Sciatic nerve (tissue), 2 donors: ENCODE measurements at places on chromosomes 7 and 10. TPM values are rescaled to one million over a fixed set of nuclear protein-coding genes. Genes with fewer than 3 reads are reported as not detected.
A peak's percentile ranks its signal among the peaks of the same experiment; 100 is the strongest.

DNA sequence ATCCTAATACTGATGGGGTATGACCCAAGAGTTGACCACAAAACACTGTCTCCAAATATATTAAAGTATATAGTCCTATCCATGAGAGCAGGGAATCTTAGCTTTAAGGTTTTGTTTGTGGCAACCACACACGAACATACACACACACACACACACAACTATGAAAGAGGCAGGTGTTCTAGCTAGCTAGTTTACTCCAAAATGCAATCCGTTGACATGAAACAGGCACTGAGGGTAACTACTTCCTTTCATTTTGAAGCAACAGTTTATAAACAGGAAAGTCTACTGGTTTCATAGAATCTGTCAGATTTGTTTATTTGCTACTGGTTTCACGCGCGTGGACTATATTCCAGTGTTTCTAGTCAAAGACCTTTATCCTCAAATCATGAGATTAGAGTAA lies 14.8 kb downstream of the HTR5A start:
- DNase-seq = no peak

- DNase-seq = no peak
Measured at GRCh38 chr10:662686-663465, 26.6 kb downstream of the DIP2C start.

- DNase-seq = no peak
Measured at GRCh38 chr10:16987976-16988610, 141.5 kb downstream of the CUBN start.

- no peak for DNase-seq
Measured at GRCh38 chr7:47652591-47652990, 70.7 kb upstream of the TNS3 start.

GRCh38 chr10:47458466-47459154 lies 25.3 kb downstream of the ANXA8 start:
- no peak for DNase-seq

DNA sequence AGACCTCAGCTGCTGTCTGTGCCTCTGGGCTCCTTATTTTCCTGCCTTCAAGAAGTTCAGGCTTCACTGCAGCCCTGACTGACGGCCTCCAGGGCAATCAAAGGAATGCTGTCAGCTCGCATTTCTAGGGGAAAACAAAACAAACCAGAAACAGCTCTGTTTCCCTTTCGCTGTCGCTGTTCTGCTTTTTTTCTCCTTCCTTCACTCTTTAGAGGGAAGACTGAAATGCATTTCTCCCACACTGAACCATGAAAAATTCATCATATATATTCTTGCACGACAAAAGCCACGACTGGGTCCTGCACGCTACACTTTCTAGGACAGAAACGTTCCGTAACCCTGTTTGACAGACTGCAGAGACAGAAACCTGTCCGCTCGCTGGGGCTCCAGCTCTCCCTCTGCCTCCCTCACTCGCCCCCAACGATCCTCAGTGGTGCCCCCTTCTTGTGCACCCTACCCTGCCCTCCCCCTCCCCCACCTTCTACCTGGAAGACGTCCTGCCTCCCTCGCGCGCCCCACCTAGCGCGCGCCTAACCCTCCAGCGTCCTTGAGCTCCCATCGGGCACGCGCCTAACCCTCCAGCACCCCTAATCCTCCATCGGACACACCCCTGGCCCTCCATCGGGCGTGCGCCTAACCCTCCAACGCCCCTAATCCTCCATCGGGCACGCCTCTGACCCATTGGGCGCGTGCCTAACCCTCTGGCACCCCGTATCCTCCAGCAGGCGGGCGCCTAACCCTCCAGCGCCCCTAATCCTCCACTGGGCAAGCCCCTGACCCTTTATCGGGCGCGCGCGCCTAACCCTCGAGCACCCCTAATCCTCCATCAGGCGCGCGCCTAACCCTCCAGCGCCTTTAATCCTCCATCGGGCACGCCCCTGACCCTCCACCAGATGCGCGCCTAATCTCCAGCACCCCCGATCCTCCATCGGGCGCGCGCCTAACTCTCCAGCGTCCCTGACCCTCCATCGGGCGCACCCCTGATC lies 37.1 kb downstream of the SVOPL start:
- no peak for DNase-seq

DNA sequence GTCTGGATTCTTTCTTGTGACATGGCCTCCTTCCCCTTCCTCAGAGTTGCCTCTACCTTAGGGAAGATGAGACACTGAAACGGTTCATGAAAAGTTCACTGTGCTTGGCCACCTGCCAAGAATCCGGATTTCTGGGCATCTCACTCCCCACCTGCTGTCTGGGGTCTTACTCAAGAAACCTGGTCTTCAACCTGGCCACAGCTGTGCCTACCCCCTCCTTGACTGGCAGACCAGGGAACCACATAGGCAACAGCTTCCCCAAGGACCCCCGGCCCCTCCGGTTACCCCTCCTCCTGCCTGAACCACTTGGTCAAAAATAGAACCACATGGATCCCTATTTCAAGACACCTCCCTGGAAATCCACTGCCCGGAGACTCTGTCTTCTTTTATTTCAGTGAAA lies 58.7 kb upstream of the NANOS1 start:
- DNase-seq = peak; percentile 55

DNA sequence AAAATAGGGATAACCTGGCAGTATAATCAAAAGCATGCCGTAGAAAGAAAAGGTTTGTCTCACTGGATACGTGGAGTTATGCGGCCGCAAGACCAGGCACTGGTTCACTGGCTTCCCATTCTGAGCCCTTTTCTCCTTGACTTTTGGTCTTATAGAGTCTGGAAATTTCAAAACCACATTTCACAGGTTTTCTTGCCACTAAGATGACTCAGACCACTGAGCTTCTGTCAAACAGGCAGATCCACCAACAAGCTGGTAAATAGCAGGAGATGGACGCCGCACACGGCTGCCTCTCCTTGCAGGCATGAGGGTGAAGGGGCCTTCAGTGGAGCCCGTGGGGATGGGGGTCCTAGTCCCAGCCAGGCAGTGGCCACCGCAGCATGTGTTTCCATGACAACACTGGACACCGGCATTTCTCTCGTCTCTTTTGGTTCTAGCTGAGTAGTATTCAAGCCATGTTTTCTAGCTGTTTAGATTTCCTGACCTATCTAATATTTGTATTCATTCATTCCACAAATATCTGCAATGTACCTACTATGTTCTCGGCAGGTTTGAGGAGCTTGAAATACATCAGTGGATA lies 55.5 kb downstream of the KLF6 start:
- DNase-seq = no peak

DNA sequence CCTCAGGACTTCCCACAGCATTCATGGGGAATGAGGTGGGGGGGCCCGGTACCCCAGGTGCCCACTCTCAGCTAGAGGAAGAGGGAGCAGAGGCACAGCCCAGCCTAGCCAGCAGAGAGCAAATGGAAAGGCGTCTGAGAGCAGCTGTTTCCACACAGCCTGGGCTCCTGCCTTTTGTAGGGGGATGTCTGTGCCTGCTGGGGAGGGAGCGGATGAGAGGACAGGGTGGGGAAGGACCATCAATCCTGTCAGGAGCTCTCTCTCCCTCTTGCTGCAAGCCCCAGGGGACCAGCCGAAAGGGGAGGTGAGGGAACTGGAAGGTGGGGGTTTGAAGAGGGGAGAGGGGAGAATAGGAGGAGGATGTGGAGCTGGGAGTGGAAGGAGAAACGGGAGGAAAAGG lies at the start of gene PKD2L1:
Gene PKD2L1, minus strand, starts transcription at position 150 of the 400 bp plus-strand sequence. Its CDS starts 125 bp downstream, at position 25.
- DNase-seq = no peak

DNA sequence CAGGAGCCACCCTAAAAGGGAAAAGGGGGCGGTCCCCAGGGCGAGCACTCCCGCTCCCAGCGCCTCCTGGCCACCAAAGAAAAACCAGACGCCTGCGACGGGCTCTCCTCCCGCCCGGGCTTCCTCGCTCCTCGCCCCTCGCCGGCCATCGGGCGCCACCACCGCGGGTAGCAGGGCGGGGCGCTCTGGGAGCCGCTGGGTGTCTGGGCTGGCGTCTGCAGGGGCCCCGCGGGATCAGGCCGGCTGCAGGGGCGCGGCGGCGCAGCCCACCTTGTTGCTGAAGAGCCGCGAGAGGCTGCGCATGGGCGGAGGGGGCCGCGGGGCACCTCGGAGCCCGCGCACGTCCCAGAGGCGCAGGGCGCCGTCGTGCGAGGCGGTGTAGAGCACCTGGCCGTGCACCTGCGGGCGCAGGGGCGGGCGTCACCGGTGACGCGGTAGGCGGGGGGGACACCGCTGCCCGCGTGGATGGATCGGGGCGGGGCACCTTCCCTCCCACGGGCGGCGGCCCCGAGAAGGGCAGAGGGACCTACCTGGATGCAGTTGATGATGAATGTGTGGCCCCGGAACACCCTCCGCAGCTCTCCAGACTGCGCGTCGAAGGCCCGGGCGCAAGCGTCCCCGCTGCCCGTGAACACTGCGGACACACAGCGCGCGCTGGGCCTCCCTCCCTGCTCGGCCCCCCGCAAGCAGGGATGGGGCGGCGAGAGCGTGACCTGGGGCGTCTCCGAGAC lies 28.3 kb downstream of the WDR86 start:
- DNase-seq = peak; percentile 60

GRCh38 chr10:93075369-93076221 lies 1.9 kb downstream of the CYP26A1 start:
- no peak for DNase-seq

GRCh38 chr7:157587051-157587804 lies 250.4 kb downstream of the DNAJB6 start:
- peak; percentile 34 for DNase-seq

GRCh38 chr7:35727571-35727970 lies 32.6 kb upstream of the HERPUD2 start:
- DNase-seq = no peak

DNA sequence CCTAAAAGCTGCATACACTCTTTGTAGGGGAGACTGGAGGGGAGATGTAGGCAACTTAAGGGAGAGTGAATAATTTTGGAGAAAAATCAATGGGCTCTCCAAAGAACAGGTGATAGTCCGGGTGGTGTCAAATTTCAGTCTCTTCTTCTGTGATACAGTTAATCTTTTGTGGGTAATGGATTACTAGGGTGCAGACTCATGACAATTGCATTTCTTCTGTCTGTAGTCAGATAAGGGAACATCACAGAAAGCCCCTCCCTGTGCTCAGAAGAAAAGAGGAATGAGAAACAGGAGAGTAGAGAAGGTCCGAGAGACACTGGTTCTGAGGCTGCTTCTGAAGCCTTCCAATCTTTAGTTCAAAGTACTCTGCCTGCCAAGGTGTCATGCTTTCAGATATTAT lies 1140.7 kb upstream of the LRRN3 start:
- no peak for DNase-seq

- DNase-seq = no peak
Measured at GRCh38 chr10:61844116-61844822, 57.2 kb upstream of the ARID5B start.

- DNase-seq = no peak
Measured at GRCh38 chr7:25953859-25954258, 198.1 kb upstream of the NFE2L3 start.

DNA sequence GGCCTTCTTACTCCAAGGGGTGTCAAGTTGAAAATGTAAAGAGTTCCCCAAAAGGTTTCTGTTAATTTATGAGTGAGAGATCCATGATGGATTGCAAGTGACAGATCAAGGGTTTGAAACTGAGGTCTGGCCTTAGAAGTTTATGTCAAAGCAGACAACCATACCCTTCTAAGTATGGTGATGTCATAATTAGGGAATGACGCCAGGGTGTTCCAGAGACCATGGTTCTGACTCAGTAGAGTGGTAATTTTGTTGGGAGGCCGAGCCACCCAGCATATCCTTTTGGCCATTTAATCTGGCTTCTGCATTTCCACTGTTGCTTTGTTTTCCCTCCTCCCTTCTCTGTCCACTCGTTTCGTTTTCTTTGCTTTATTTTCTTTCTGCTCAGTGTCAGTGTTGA lies 2.7 kb downstream of the TRUB1 start:
- DNase-seq = no peak

GRCh38 chr7:68816491-68816890 lies 781.8 kb upstream of the AUTS2 start:
- no peak for DNase-seq

ADAM12 gene
- total RNA-seq = 5.8 TPM

AP3M1 gene
- total RNA-seq = 27.2 TPM

DNAH11 gene
- total RNA-seq = 0.49 TPM

SBDS gene
- 161 TPM for total RNA-seq

CHRM2 gene
- not detected for total RNA-seq

HHEX gene
- 15.3 TPM for total RNA-seq

ZNF488 gene
- total RNA-seq = 0.71 TPM

ARMC10 gene
- 34.4 TPM for total RNA-seq

TSPAN33 gene
- 11.8 TPM for total RNA-seq

LIPA gene
- 72.5 TPM for total RNA-seq

SPDYE2B gene
- not detected for total RNA-seq

FAM13C gene
- total RNA-seq = 25.0 TPM
